ENCODE measurements at places on chromosomes 16 and 17. TPM values are rescaled to one million over a fixed set of nuclear protein-coding genes. Genes with fewer than 3 reads are reported as not detected.

DNA sequence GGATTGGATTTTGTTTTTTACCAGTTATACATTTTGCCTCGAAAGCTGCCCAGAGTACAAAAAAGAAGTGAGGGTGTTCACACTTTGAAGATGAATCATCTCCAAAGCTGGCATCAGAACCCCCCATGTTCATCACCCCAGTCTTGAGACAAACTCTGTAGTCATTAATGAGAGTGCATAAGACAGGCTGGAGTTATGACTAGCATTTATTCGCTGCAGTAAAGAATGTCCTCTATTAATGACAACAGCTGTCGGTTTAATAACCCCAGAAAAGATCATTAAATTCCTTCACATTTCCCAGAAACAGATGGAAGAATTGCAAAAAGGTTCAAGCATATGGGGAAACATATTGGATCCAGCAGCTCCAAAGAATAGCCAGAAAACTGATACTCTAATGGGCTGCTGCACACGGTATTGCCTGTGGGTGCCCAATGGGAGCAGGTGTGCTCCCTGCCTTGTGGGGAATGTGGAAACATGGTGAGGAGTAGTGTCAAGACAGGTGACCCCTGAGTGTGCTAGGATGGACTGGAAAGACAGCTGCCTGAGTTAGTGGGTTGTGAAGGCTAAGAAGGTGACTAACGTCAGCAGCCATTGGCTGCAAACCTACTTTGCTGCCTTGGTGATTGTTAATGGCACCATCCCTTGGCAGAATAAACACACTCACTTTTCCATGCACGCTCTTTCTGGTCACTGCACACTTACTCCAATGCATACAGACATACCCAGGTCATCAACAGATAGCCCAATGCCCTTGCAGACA, 81.9 kb downstream of the AIPL1 start:
- DNase-seq = no peak

- no peak for DNase-seq
These were observed 4.6 kb downstream of the CNGB1 start for GRCh38 chr16:57966204-57966771.

DNA sequence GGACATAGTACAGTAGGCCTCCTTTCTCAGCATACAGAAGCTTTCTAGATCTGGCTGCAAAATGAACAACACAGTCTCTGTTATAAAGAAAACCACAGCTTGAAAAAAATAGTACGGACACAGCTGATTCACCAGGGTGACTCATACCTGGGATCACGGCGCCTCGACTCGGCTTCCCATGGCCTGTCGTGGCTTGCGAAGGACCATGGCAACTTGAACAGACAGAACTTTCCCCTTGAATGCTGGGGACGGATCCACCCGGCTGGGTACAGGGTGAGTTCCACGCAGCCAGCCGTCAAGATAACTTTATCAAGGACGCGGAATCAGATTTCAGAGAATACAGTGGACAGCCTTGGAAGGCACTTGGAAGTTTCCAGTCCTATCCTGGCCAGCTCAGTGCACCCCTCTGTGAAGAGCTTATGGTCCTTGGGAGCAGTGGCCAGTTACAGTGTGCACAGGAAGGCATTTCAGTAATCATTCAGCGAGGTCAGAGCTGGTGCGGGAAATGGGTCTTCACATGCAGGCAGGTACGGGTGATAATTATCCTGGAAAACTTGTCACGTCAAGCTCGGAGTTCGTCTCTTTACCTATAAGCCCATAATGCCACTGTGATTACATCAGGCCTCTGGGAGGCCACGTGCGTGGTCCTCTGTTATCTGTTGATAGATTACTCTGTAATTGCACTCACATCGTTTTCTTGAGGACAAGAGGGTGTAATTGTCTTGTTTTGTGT, 57.9 kb upstream of the MAF start:
- DNase-seq = peak; percentile 29

DNA sequence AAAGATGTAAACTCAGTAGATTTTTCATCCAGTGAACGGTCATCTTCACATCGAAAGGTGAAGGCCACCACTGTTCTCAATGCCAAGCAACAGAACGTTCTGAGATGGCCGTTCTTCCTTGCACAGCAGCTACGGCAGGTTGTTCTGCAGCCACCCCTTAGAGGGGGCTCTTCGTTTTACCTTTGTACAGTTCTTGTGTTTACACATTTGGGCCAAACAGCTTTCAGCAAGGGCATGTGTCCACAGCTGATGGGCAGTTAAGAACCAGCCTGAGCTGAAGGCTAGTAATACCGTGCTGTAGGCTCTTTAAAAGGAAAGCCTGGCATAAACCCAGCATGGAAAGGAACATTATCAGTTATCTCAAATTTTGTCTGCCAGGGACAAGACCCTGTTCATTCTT, 15.9 kb downstream of the PLD6 start:
- no peak for DNase-seq

DNA sequence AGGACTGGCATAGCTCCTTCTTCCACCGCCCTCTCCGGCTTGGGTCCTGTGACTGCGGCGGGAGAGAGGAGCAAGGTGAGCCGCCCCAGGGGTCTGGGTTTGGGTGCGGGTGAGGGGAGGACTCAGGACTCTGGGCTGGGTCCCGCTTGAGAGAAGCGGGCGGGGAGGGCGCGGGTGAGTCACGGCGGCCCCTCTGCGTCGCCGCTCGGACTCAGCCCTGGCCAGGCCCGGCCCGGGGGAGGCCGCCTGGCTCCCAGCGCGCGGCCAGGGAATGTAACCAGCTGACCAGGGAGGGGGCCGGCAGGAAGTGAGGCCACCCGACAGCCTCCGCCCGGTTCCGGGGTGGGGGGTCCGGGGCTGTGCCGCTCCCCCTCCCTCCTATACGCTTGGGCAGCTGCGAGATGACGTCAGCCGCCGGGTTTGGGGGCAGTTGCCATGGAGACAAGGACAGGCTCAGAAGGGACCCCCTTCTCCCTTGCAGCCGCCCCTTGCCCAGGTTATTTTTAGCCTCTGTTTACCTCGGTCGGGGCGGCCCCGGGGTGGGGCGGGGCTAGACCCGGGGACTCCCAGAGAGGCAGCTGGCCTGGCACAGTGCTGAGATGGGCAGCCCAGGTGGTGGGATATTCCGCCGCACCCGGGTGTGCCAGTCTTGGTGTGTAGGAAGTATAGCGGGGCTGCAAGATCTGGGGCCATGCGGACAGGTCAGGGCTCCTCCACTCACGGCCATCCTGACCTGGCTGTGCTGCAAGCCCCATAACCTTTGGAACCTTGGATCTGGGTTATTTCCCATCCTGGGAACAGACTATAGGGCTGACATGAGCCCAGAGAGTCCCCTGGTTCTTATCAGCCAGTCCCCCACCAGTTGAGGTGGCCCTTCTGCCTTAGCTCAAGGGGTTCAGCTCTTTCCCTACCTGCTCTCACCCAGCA, 1.6 kb downstream of the RIPOR1 start:
- no peak for DNase-seq

The TEX19 gene
- polyA plus RNA-seq = 0.55 TPM
